Stimulated activated CD4-positive, alpha-beta T cell treated with anti-CD3 and anti-CD28 coated beads, Interleukin-12 subunit alpha, Interleukin-12 subunit beta, amount 100 ng/mL, for 24 hours (primary cell): ENCODE measurements at places on chromosomes 5 and 9.

- no peak for DNase-seq
Measured at GRCh38 chr5:148511810-148512347, 128.1 kb downstream of the FBXO38 start.

DNA sequence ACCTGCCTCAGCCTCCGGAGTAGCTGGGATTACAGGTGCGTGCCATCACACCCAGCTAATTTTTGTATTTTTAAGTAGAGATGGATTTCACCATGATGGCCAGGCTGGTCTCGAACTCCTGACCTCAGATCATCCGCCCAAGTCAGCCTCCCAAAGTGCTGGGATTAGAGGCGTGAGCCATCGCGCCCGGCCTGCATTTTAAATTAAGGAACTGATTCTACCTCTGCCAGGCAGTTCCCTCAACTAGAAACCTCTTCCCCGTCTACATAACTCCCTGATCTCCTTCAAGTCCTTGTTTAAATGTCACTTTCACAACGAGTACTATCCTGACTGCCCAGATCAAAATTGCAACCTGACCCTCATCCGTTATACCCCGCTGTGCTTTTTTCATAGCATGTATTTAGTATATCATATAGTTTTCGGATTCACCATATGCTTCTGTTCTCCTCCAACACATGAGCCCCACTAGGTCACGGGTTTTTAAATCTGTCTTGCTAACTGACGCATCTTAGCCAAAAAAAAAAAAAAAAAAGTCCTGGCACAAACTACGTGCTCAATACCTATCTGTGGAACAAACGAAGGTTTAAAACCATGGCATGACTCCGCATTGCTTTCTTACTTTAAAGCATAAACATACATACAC, 858 bp upstream of the SOWAHA start:
- DNase-seq: no peak

GRCh38 chr5:56085193-56085592, 90.4 kb upstream of the IL6ST start:
- no peak for DNase-seq

GRCh38 chr9:134662143-134662876, 20.7 kb downstream of the COL5A1 start:
- no peak for DNase-seq

DNA sequence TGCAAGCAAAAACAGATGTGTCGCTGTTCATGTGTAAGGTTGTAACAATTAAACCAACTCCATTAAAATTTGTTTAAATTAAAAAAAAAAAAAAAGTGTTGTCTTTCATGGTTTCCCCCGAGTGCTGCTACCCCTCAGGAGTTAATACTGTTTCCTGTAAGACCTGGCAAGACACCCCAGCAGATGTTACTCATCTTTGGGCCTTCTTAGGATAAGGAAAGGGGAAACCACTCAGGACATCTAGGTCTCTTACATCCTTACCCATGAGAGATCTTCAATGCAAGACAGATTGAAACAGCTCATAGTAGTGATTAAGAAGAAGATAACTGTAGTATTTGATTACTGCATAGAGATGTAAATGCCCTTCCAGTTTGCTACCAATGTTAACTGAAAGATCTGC, 33.5 kb upstream of the F2R start:
- DNase-seq: no peak

DNA sequence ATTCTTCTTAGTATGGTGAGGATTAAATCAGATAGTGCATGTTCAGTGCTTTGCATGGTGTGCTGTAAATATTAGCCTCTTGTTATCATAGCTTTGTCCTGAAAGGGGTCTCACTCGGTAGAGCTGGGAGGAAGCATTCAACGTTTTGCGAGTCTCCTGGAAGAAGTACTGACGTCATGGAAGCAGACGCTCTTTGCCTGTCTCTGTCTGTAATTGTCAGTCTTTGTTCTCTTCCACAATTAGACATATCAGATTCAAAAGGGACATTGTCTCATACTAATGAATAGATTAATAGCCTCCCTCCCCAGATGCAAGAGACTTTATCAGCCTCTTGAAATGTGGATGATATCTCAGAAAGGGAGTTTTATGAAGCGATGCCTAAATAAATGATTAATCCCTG, 91.8 kb upstream of the CXCL14 start:
- DNase-seq: no peak

- DNase-seq: no peak
Measured at GRCh38 chr5:157236423-157236822, 29.5 kb upstream of the CYFIP2 start.

- DNase-seq: no peak
Measured at GRCh38 chr9:4290427-4290837, 9.4 kb downstream of the GLIS3 start.

DNA sequence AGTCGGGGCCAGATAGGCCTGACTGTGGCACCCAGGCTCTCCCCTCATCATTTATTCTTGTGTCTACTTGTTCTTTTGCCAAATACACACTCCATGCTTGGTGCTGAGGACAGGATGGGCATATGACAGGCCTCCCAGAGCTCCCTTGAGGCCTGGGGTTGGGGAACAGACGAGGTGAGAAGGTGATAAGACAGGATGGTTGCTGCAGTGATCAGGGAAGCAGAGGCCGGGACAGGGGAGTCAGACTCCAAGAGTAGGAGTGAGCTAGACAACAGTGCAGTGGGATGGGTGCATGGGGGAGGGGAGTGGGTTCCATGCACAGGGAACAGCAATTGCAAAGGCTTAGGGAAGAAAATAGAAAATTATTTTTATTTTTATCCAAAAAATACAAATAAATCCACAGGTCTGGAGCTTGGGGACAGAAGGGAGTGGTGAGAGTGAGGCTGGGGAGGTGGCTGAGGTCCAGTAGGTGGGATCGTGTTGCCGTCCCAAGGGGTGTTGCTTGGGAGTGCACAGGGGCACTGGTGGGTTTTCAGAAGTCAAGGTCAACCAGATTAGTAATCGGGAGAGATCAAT, 3.4 kb upstream of the AMBP start:
- no peak for DNase-seq

- DNase-seq: no peak
Measured at GRCh38 chr5:58891971-58892343, 309.1 kb downstream of the RAB3C start.

DNA sequence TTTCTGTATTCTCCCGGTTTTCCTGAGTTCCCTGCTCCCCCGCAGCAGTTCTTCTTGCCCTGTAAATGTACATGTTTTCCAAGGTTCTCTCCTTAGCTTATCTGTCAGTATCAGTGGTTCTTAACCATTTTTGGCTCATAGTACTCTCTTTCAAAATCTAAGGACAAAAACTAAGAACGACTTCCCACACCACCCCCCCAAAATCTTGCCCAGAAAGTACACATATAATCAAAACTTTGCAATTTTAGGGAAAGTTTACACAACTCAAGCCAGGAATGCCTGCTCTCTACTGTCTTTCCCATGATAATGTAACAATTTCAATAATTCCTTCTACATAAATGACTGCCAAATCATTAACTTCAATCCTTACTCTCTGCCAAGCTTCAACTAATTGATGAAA, 4.5 kb downstream of the DCAF12 start:
- no peak for DNase-seq

DNA sequence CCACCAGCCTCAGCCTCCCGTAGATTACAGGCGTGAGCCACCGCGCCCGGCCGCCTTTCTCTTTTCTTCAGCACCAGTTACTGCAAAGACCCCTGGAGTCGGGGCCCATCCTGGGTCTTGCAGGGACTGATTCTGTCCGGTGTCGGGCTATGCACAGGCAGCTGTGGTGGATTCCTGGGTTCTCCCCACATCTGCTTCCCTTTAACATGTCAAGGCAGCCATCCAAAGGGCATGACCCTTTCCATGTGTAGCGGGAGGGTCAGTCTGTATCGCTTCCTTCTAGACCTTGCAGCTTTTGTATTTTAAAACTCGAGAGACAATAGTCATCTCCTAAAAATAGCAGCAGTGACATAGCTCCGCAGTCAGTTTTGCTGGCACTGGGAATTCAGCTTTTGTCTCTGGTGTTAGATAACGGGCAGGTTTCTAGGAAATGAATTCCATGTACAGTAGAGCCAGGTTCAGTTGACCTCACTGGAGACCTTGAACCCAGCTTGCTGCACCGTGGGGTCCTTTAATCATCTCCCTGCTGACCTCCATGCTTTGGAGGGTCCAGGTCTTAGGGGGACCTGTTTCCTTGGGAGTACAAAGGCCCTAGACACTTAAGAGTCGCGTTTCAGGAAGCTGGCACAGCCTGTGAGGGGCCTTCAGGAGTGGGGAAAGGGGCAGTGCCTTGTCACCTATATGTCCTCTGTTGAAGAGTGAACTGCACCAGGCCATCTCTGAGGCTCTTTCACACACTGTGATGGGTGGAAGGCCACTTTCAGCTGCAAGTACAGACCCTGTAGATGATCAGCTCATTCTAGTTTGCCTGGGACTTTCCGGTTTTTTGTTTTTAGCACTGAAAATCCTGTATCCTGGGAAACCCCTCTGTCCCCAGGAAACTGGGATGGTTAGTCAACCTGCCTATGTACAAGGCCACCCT, 13.8 kb downstream of the ANKRD33B start:
- no peak for DNase-seq

DNA sequence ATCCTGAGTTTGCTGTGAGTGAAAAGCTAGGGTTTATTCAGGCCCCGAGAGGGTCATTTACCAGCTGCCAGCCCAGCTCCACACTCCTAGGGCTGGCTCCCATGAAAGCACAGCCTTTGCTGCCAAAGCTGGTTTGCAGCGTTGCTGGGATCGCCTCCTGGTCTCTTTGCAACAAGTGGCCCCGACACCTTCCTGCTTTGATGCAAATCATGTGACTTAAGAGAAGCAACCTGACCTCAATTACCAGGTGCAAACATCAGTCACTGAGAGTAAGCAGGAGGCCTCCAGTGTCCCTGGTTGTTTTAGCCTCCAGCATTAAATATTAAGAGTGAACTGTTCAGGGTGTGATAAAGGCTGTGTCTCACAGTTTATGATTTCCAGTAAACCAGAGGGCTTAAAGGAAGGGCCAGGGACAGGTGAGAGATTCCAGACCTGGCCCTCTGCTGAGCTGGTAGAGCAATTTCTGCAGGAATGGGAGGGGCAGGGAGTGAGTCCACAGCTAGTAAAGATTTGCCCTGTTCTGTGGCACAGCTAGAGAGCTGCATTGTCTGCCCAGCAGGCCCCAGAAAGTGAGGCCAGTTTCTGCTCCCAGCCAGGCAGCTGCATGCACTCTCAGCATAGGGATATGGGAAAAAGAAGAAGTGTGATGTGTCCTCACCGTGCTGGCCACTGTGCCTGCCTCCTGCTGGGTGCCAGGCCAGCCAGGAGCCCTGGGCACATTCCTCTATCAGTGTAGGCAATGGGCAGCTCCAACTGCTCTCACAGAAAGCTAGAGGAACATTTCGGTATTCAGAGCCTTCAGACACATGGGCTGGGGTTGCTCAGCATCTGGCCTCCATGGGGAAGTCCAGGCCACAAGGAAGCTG, 58.0 kb downstream of the SLC22A5 start:
- DNase-seq: no peak

GRCh38 chr5:67999391-67999790, 216.2 kb upstream of the PIK3R1 start:
- no peak for DNase-seq

DNA sequence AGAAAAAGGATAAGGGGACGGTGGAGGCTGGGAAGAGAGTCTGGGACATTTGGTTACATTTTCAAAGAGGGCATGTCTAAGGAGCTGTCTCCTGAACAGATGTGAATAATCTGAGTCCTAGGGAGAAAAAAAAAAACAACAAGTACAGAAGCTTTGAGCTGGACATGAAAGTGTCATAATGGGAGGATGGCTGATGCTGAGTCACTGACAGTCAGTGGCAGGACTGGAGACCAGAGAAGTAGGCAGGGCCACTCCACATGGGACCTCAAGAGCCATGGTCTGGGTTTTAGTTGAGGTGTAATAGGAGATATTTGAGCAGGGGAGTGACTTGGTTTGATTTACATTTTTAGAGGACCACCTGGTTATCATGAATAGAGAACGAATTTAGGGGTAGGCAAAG, 70.6 kb downstream of the DPYSL3 start:
- no peak for DNase-seq

- no peak for DNase-seq
Measured at GRCh38 chr5:6026766-6027406, 351.5 kb downstream of the MED10 start.

GRCh38 chr5:16550316-16550952, 66.4 kb downstream of the RETREG1 start:
- DNase-seq: no peak

GRCh38 chr9:105425816-105426433, 21.9 kb upstream of the FSD1L start:
- DNase-seq: no peak

GRCh38 chr9:133118568-133118967, 2.5 kb downstream of the RALGDS start:
- no peak for DNase-seq

DNA sequence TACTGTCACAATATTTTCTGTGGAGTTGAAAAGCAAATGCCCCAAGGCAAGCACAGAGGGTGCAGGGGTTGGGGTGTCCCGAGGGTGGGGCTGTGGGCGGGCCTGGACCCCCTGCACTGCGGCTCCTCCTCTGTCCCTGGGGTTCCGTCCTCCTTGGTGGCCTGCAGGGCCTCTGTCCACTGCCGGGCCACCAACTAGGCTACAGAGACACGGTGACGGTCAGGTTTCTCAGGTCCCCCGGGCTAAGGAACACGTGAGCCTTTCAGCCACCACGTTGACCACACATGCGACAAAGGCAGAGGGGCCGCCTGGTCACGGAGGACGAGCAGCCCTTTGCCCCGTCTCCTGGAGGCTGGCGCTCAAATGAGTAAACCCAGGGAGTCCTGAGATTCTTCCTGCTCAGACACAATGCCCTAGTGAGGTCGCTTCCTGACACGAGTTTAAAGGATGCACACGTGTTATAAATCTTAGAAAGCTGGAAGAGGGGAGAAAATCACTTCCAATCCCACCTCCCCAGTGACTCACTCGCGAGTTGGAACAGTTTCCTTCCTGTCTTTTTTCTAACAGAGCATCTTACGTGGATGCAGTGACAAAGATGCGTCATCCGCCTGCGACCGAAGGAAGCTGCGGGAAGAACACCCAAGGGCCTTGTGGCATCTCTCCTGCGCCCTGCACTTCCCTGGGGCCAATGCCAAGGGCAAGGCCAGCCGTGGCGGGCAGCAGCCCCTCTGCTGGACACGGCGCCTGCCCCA, 24.8 kb upstream of the OBP2B start:
- no peak for DNase-seq

DNA sequence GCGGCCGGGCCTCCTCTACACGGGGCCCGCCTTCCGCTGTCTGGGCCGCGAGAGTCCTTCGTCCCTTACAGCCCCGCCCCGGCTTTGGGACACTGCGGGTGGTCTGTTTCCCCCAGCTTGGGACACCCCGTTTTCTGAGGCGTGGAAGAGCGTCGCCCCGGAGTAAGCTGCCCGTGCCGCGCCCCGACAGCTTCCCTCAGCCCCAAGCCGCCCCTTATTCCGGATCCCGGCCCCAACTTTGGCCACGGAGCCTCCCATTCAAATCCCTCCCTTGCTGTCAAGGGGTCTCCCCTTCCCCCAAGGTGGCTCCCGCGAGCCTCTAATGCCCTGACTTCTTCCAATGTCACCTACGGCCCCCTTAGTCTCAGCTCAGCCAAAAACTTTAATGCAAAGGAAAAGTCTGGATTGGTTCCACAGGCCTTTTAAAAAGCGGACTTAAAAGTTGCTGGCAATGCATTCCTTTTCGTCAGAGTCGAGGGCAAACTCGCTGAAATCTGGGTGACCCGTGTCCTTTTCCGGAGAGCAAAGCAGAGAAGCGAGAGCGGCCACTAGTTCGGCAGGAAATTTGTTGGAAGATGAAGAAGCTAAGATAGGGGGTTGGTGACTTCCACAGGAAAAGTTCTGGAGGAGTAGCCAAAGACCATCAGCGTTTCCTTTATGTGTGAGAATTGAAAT, 19.8 kb downstream of the EXOSC2 start:
- DNase-seq: no peak
